ENCODE measurements at places on chromosomes 2 and 18.

DNA sequence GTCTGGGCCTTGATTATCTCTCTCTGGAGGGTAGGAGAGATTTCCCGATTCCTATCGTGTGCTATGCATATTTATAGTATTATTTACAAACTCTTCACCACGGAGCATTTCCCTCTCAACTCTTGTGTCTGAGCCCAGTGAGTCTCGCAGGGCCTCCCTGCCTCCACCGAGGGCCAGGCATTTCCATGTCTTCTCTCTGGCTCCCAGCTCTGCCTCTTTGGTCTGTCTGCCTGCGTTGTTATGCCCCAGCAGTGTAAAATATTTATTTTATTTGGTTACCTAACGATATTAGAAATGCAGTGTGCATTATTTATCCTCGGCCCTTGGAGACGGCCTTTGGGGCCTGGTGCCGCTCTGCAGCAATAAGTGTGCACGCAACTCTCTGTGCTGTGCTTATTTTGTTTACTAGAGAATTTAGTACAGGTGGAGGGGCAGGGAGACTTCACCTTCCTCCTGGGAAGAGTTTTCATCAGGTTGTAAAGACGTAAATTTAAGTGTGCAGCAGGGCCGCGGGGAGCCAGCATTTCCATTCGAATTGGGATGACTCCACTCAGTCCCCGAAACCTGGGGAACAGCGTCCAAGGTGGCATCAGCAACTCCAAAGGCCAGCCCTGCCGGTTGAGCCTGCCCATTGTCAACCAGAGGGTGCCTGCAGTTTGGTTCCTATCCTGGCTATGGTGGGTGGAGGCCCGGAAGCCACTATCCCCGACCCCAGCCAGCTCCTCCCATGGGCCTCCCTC is 100.2 kb downstream of the PTGR3 start:
- DNase-seq = no peak

GRCh38 chr2:29662861-29663260 is 258.5 kb downstream of the ALK start:
- DNase-seq = peak; percentile 7

DNA sequence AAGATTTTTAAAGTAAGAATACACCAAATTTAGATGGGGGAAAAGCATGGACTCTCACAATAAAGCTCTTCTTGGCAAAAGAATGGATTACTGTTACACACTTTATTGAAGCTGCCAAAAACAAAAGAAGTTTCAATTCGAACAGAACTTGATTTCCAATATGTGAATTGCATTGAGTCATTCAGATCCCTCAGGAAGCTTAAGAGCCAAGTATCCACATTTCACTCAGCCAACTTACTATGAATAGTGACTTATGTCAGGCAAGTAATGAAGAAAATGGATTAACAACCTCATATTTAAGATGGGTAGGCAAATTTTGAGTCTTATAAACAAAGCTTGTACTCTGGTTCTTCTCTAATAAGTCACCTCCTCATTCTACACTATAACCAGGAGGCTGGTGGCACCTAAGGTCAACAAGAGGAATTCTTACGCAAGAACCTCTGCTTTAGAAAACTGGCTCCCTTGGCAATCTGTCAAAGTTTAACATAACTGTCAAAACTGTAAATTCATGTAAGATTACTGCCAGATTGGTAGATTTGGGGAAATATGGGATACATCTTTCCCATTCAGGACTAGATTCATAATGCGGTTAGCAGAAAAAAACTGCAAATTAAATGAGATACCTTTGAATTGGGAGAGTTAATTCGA is 6.0 kb downstream of the HADHA start:
- DNase-seq = peak; percentile 26

DNA sequence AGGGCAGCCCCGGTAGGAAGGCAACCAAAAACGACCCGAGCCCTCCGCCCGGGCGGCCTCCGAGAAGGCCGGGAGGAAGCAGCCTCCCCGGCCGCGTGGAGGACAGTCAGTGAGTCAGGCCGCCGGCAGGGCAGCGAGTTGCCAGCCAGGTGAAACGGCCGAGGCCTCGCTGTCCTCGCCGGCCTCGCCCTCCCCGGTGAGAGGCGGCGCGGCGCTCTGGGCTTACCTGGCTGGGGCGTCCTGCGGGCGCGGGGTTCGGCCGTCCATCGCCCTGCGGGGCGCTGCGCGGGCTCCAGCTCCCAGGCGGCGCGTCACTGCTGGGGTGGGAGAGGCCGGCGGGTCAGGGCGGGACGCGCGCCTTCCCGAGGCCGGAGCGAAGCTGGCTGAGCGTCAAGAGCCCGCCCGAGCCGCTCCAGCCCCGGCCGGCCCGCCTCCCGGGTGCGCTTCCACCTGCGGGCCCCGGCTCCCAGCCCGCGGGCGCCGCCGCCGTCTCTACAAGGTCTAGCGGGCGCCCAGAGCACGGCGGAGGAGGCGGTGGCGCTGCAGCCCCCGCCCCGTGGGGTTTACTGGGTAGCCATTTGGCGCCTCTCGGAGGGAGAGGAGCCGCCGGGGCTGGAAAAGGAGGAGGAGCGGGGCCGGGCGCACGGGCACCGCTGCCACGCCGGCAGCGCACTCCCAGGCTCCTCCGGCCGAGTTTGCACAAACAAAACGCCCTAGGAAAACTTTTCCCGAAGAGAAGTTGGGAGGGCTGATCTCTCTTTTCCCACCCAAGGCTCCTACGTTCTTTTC is 499 bp downstream of the COBLL1 start:
- peak; percentile 71 for DNase-seq

DNA sequence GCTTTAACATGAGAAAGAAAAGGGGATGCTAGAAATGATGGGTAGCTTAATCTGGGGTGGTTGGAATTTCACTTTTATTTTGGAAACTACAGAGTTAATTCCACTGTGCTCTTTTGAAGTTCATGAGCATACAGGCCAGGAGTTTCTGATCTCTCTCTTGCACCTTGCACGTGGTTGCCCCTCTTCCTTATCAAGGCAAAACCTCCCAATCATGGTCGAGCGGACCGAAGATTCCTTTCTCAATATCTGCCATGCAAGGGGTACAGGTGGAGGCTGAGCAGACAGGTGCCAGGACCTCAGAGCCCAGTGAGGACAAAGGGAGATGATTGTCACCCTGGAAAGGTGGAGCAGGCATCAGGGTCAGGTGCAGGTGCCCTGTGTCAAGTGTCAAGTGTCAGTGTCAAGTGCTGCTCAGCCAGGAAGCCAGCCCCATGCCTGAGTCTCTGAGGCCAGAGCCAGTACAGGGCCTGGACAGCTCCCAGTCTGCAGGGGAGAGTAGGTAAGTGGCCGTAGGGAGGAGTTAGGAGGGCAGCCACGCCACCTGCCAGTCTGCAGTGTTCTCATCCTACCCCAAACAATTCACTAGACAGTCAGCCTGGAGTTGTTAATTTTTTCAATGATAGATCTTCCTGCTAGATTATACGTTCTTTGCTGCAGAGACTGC is 42.2 kb downstream of the LPIN1 start:
- DNase-seq = no peak

GRCh38 chr18:41244591-41245037 is 710.4 kb upstream of the PIK3C3 start:
- no peak for DNase-seq

- DNase-seq = no peak
These were observed 137.7 kb downstream of the DYSF start for GRCh38 chr2:71591044-71591443.

DNA sequence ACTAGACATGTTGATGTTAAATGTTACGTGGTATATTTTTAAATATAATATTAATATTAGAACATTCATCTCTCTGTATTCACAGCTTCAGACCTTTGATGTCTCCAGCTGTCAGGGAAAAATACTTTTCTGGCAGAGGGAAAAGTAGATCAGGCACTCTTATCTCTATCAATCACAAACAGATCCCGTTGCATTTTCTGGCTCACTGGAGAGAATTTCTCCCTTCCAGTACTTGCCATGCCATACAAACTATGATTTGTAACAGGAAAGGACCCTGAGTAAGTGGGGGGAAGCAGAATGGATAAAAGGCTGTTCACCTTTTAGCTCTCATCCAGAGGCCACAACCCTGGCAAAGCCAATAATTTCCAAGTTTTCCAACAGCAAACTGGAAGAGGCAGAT is 158.0 kb downstream of the TCF4 start:
- no peak for DNase-seq

DNA sequence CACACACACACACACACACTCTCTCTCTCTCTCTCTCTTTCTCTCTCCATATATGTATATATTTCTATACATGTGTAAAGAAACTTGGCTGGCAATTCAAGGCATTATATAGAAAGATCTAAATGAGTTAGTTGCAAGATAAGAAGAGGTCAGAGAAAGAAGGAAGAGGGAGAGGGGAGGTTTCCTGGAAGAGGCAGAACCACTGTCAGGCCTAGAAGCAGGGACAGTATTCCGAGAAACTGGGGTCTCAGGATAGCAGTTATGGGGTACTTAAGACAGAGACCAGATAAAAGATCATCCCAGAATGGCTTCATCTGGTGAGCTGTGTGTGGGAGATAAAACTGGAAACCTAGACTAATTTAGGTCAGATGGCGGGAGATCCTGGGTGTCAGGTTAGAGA is 180.8 kb downstream of the CAMKMT start:
- no peak for DNase-seq

DNA sequence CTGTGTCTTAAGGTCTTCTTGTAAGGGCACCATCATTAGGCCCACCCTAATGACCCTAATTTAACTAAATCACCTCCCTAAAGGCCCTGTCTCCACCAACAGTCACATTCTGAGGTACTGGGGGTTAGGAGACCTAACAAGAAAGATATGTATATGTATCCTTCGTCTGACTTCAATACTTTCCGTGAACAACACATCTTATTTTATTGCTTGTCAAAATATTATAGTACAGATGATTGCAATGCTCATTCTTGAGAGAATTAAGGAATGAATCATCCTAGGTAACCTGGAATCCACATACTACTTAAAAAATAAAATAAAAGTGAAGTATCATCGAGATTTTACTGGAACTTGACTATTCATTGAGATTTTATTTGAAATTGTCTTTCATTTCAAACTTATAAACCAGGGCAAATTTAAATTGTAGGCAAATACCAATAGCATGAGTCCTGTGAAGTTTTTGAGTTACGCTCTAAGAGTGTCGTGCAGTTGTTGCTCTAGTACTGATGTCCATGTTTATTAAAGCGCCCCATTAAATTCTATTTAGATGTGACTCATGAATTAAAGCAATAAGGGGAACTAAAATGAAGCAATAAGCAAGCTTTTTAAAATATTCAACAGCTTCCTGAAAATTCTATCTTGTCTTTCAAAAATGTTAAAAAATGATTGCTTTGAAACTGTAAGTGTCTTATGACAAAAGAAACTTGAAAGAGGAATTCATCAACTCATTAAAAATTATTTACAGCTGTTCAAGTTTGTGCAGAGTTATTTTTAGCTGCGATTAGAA is 40.0 kb downstream of the CCDC102B start:
- peak; percentile 84 for DNase-seq

GRCh38 chr2:45132551-45132950 is 123.3 kb upstream of the SIX2 start:
- DNase-seq = no peak

DNA sequence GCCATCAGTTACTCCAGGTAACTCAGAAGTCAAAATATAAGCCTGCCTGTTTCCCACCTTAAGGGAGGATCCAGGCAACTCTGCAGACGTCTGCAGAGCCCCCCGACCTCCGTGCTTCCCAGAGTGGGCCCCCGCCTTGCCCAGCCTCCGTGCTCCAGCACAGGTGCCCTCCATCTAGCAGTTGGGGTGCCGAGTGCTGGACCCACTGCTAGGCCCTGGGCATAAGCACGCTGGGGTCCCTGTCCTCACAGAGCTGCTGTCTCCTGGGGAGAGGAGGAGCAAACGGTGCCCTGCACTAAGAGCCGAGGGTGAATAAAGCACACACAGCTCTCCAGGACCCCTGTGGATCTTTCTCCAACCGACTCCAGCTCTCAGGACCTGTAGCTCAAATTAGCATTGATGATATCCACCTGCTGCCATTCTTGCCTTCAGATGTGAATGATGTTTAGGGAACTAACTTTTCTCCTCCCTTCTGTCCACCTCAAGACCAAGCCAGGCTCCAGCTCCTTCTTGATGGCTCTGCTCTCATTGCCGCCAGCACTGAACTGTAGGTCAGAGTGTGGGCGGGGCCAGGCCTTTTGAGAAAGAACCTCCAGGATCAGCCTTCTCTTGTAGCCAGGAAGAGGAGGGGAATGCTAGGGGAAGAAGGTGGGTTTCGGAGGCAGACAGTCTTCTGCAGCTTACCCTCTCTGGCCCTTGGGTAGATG is 121.2 kb downstream of the SMAD7 start:
- DNase-seq = no peak

- no peak for DNase-seq
These were observed 152.1 kb upstream of the KYNU start for GRCh38 chr2:142725386-142725785.

DNA sequence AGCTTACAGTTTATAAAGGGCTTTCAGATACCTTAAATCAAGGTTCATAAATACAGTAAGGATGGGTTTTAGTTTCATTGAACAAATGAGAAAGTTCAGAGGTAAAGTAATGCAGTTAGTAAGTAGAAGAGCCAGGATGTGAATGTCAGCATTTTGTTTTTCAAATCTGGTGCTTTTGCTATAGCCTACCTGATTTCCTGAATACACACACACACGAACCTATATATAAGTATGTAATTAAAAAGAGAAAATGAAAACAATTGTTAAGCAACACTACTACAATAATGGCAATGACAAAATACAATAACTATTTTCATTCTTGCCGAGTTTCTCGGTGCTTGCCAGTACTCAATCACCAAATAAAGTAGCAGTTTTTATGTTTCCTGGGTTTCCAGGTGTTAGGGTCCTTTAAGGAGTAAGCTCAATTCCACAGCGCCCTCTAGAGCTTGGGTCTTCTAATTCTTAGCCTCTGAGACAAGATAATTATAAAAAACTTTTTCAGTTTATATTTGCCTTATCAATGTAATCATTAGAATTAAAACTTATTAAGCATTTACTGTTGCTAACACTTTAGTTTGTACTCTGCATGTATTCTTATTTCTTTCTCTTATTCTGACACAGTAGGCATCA is 512.9 kb upstream of the ACVR2A start:
- peak; percentile 24 for DNase-seq

GRCh38 chr2:3970791-3971651 is 267.6 kb downstream of the DCDC2C start:
- DNase-seq = no peak

GRCh38 chr18:63315131-63315662 is 4.4 kb downstream of the BCL2 start:
- no peak for DNase-seq

GRCh38 chr18:79972720-79973119 is 8.3 kb downstream of the HSBP1L1 start:
- no peak for DNase-seq

DNA sequence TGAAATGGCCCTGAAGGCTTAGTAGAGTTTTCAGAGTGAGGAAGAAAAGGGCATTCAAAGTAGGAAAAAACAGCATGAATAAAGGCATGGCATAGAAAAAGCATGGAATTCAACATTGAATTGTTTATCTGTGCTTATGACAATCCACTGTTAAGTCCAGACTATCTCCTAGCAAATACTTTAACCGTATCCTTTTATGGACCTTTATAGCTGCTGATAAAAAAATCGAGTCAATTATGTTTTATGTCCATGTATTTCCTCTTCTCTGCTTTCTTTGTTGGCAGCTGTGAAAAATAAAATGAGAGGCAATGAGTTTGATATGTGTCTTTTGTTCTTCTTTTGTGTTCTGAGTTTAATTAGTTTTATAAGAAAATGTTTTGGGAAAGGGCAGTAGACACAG is 70.4 kb downstream of the TDRD15 start:
- DNase-seq = no peak
